ENCODE measurements at places on chromosomes 4 and X. TPM values are rescaled to one million over a fixed set of nuclear protein-coding genes. Genes with fewer than 3 reads are reported as not detected.

DNA sequence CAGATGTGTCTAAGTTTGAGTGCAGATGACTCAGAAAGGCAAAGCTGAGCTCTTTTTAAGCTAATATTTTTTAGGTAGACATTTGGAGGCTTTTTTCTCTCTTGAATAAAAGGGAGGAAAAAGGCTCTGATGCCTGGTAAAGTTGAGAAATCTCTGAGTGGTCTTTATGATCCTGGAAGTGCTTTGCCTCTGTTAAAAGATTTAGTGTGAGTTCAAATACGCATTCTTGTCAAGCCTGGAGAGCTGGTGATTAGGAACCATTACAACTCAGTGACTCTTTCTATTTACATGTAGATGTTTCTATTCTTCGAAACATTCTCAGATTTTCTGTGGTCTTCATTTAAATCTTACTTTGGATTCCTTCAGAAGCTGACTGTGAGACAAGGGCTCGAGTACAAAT is 143.4 kb upstream of the MED14 start:
- no peaks in the 10 kb centered on the region for H3K36me3 ChIP-seq
- DNase-seq: no peak
- no peak overlapping the region for H3K27ac ChIP-seq
- H3K4me3 ChIP-seq: no peak overlapping the region
- H3K4me1 ChIP-seq: no peaks in the 10 kb centered on the region

- no peak for DNase-seq
- H3K4me1 ChIP-seq: no peaks in the 10 kb centered on the region
- H3K36me3 ChIP-seq: no peaks in the 10 kb centered on the region
- peaks cover 30% of the 10 kb centered on the region for H3K27me3 ChIP-seq
- H3K4me3 ChIP-seq: no peak overlapping the region
Measured at GRCh38 chrX:106725931-106726330, 570 bp upstream of the RNF128 start.

DNA sequence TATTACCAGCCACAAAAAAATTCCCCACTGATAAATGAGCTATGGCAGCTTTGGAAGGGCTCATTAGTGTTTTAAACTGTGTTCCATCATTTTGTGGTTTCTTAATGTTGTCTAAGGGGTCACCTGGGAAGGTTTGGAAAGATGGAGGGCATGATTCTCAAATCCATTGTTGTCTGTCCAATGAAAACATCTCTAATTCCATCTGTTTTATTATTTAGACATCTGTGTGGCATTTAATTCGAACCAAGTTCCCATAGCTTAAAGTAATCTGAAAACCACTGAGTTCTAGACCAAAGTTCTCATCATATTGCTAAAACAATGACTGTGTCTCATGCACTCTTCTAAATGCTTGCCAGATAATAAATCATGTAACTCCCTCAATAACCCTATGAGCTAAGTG is 103.8 kb upstream of the PPP3CA start:
- no peaks in the 10 kb centered on the region for H3K36me3 ChIP-seq
- no peaks in the 10 kb centered on the region for H3K4me1 ChIP-seq
- no peak overlapping the region for H3K4me3 ChIP-seq

DNA sequence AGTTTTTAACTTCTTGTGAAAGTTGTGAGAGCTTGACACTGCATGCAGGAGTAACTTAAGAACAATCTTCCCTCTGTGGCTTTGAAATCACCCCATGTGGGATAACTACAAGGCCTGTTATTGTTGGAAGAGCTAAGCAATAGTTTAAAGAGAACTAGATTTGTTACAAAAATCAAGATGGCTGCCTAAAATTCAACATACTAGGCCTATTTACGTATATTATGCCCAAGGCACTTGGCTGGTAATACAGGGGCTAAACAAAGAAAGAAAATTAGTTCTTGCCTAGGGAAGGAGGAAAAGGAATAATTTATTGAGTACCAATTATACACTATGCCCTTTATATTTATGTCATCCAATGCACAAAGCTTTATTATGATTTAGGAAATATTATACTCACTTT is 36.1 kb downstream of the DMD start:
- no peak overlapping the region for H3K4me3 ChIP-seq
- no peaks in the 10 kb centered on the region for H3K27me3 ChIP-seq
- DNase-seq: no peak
- no peaks in the 10 kb centered on the region for H3K4me1 ChIP-seq
- H3K36me3 ChIP-seq: no peaks in the 10 kb centered on the region

- peak overlapping the region; percentile 99 for H3K4me3 ChIP-seq
- H3K27ac ChIP-seq: peak overlapping the region; percentile 99
- H3K27me3 ChIP-seq: peaks cover 2% of the 10 kb centered on the region
- peaks cover 46% of the 10 kb centered on the region for H3K36me3 ChIP-seq
Measured at GRCh38 chr4:119300101-119300978, 21.6 kb downstream of the FABP2 start.

DNA sequence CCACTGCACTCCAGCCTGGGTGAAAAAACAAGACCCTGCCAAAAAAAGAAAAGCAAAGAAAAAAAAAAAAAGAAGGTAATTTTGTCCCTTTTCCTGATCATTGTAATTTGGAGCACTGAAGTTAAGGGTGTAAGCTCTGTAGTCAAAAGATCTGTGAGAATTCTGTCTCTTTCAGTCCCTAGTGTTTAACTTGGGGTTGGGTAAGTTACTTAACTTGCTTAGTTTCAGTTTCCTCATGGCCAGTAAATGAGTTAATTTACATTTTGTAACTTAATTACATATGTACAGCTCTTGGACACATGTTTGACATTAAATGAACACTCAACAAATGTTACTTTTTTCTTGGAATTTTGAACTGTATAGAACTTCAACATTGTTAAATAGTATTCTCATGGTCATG is 10.9 kb upstream of the UBE2K start:
- DNase-seq: no peak
- no peaks in the 10 kb centered on the region for H3K27me3 ChIP-seq
- H3K4me1 ChIP-seq: peaks cover 2% of the 10 kb centered on the region
- no peak overlapping the region for H3K27ac ChIP-seq
- no peak overlapping the region for H3K4me3 ChIP-seq
- H3K36me3 ChIP-seq: no peaks in the 10 kb centered on the region

DNA sequence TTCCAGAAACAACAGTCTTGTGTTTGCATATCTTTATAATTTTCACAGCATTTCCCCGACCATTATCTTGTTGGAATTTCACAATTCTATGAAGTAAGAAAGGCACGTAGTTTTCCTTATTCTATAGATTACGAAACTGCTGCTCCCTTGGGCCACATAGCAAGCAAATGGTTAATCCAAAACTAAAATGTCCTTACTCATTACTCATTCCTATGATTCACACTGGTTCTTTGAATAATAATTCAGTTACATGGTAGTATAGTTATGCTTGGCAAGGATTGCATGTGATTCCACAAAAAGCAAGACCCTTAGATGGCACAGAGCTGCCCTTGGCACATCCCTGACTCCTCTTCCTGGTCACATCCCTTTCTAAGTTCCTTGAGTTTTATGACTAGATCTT is 51.2 kb downstream of the OR13H1 start:
- H3K27me3 ChIP-seq: no peaks in the 10 kb centered on the region
- H3K36me3 ChIP-seq: no peaks in the 10 kb centered on the region
- DNase-seq: no peak
- H3K27ac ChIP-seq: no peak overlapping the region

The ODAPH gene
- total RNA-seq: not detected

The PDGFRA gene
- total RNA-seq: not detected

The HSFX3 gene
- not detected for total RNA-seq

Measured in activated CD8-positive, alpha-beta T cell treated with anti-CD3 and anti-CD28 coated beads, Interleukin-2, amount 10 ng/mL, durations not matched to agents 7 days and 5 days (primary cell).